Right atrium auricular region (tissue), 2 donors: ENCODE measurements at places on chromosomes 7 and 10.

- DNase-seq: no peak
- no peaks in the 10 kb centered on the region for H3K4me1 ChIP-seq
Measured at GRCh38 chr7:4500812-4501211, 181.3 kb upstream of the FOXK1 start.

- no peaks in the 10 kb centered on the region for H3K27me3 ChIP-seq
- peaks cover 15% of the 10 kb centered on the region for H3K4me1 ChIP-seq
- no peak overlapping the region for H3K4me3 ChIP-seq
- DNase-seq: no peak
- H3K27ac ChIP-seq: no peak overlapping the region
Measured at GRCh38 chr7:69622960-69623359, 24.7 kb downstream of the AUTS2 start.

DNA sequence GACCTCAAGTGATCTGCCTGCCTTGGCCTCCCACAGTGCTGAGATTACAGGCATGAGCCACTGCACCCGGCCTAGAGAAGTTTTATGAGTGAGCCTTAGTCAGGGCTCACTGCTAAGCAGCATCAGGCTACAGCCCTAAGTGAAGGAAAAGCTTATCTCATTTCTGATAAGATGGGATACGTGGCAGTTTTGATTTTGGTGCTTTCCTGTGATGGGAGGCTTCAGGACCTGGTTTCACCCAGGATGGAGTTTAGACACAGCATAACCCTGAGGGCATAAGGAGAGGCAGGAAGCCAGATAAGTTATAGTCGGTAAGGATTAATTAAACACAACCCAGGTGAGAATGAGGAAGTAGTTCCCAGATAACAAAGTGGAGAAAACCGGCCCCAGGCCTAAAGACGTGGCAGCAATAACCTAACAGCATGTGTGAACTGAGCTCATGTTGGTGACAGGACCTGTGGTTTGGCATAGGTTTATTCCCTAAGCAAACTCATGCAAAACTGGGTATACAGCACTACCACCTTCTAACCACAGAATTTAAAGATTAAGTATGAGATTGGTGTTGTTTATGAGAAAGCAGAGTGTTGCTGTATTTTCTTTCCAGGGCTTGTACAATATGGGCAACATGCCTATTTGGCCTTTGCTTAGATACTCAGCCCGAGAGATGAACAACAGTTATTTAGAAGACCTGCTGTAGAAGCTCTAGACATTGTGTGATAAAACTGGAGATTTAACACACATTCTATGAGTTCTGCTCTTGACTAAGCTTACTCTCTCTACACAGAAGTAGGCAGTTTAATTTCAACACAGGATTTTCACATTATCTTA, 119.4 kb downstream of the COL28A1 start:
- no peak for DNase-seq
- no peaks in the 10 kb centered on the region for H3K4me1 ChIP-seq
- no peaks in the 10 kb centered on the region for H3K27me3 ChIP-seq
- no peak overlapping the region for H3K4me3 ChIP-seq
- H3K36me3 ChIP-seq: no peaks in the 10 kb centered on the region
- no peak overlapping the region for H3K27ac ChIP-seq

DNA sequence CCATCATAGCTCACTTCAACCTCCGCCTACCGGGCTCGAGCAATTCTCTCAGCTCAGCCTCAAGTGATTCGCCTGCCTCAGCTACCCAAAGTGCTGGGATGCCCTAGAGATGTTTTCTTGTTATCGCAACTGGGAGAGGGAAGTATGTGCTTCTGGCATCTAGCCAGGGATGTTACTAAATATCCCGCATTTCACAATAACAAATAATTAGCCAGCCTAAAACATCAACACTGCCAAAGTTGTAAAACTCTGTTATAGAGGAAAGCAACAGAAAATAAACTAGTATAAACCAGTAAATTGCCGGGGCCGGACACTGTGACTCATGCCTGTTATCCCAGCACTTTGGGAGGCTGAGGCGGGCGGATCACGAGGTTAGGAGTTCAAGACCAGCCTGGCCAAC, 7.2 kb downstream of the INA start:
- no peak overlapping the region for H3K27ac ChIP-seq
- H3K4me1 ChIP-seq: no peaks in the 10 kb centered on the region
- no peak overlapping the region for H3K4me3 ChIP-seq
- no peaks in the 10 kb centered on the region for H3K27me3 ChIP-seq

DNA sequence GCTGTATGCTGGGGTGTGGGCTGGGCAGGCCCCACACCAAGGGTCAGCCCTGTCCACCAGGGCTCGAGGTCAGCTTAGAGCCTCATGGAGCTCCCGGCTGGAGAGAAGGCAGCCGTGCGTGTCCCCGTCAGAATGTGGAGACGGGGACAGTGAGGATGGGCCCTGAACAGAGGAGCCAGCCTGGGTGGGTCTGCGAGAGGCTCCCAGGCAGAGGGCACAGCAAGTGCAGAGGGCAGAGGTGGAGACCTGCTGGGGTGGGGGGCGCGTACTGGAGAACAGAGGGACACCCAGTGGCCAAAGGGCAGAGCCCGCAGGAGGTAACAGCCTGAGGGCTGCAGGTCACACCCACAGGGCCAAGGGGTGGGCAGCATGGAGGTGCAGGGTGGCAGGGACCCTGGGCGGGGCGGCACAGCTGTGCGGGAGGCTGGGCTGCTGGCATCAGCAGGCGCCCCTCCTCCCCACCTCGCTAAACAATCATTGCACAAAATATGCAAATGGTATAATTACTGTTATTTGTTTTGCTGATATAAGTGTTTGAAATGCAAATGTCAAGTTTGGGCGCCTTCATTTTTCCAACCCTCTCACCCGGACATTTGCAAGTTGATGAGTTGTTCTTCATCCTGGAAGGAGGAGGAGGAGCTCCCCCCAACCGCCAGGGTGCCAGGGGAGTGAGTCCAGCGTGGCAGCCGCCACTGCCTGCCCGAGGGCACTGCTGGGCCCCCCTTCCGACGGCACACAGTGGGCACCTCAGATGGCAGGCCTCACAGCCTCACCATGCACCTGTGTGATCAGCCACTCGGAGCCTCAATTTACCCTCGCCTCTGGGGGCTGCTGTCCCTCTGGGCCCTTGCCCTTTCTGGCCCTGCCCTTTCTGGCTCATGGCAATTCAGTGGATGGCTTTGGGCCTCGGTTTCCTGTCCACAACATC, 35.0 kb downstream of the ELFN1 start:
- no peaks in the 10 kb centered on the region for H3K36me3 ChIP-seq
- H3K27me3 ChIP-seq: no peaks in the 10 kb centered on the region
- H3K4me3 ChIP-seq: no peak overlapping the region
- no peak for DNase-seq
- H3K27ac ChIP-seq: no peak overlapping the region
- no peaks in the 10 kb centered on the region for H3K4me1 ChIP-seq

GRCh38 chr10:122646511-122647382, 52.9 kb downstream of the C10orf120 start:
- H3K36me3 ChIP-seq: no peaks in the 10 kb centered on the region
- no peak overlapping the region for H3K4me3 ChIP-seq
- DNase-seq: no peak
- no peaks in the 10 kb centered on the region for H3K4me1 ChIP-seq
- H3K27ac ChIP-seq: no peak overlapping the region
- no peaks in the 10 kb centered on the region for H3K27me3 ChIP-seq

DNA sequence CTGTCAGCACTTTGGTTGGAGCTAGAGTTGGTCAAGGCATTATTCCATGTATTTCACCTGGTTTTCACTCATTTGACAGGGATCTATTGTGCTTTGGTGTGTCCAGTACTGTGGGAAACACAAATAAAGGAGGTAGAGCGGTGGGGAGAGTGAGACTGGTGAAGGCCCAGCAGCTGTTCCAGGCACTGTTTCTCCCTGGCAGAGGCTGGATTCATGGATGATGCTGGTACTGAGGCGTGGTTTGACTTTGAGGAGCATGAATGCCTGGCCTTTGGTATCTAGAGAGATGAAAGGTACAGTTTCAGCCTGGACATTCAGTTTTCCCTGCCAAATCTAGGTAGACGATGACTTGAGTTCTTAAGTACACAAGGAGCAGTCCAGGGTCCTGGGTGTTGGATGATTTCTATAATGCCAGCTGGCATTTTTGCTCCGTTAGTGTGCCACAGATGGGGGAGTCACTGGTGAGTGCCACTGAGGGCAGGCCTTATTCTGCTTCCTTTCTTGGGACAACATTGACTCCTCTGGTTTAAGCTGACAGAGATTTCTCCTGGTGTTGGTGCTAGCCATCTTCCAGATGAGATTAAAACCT, 162.2 kb upstream of the BMPER start:
- no peak for DNase-seq
- H3K4me3 ChIP-seq: no peak overlapping the region

GRCh38 chr7:74051629-74052410, 23.8 kb downstream of the ELN start:
- no peaks in the 10 kb centered on the region for H3K4me1 ChIP-seq
- H3K4me3 ChIP-seq: no peak overlapping the region
- peaks cover 91% of the 10 kb centered on the region for H3K36me3 ChIP-seq
- no peak for DNase-seq
- no peak overlapping the region for H3K27ac ChIP-seq

- no peak overlapping the region for H3K4me3 ChIP-seq
- H3K27me3 ChIP-seq: no peaks in the 10 kb centered on the region
- peak overlapping the region; percentile 59 for H3K27ac ChIP-seq
- peaks cover 32% of the 10 kb centered on the region for H3K4me1 ChIP-seq
Measured at GRCh38 chr7:47405286-47405904, 176.5 kb downstream of the TNS3 start.

- H3K27ac ChIP-seq: no peak overlapping the region
- H3K36me3 ChIP-seq: no peaks in the 10 kb centered on the region
- no peaks in the 10 kb centered on the region for H3K4me1 ChIP-seq
Measured at GRCh38 chr10:127307338-127307737, 110.9 kb upstream of the INSYN2A start.
